Glomerular endothelial cell (primary cell): ENCODE measurements at places on chromosomes 3 and 15. TPM values are rescaled to one million over a fixed set of nuclear protein-coding genes. Genes with fewer than 3 reads are reported as not detected.

Gene TMC3
- total RNA-seq: not detected in 2 replicates

Gene SATB1
- 13.3 and 13.5 TPM in 2 replicates for total RNA-seq

Gene ELL3
- 2.1 and 3.6 TPM in 2 replicates for total RNA-seq

GRCh38 chr3:57796261-57796660 lies 40.2 kb downstream of the SLMAP start:
- no peak for DNase-seq

- no peak for DNase-seq
These were observed 6.6 kb downstream of the HTR3C start for GRCh38 chr3:184059424-184059823.

DNA sequence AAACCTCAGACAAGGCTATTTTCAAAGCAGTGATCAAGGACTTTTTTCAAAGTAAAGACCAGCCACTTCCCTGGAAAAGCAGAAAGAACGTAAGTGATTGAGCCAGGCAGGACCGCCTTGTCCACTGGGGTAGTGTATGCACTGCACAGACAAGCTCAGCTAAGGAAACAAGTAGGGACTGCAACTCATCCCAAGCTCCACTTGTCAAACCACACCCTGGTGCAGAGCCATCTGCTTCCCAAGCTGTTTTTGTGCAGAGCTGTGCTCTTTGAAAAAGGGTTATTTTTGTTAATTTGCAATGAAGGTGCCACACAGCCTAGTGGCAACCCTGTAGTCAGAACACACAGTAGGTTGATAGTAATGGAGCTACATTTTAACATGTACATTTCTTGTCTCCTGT lies 193.3 kb downstream of the ADAMTS9 start:
- DNase-seq: no peak

DNA sequence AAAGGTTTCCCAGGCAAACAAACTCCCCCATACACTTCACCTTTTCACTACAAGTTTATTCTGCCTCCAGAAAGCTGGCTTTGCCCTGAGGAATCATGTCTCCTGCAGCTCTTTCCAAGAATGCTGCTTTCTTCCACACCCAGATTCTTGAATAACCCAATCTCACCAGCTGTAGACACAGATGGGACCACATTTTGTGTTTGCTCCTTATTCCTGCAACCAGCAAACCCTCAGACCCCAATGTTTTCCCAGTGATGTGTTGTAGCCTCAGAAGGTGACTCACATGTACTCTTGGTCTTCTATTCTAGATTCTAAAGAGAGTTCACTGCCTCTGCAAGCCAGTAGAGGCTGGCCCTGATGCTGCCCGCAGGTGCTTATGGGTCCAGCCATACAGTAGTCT lies 23.6 kb upstream of the TRIM59 start:
- DNase-seq: no peak
